ENCODE measurements at places on chromosomes 6 and 20.

- DNase-seq: no peak
Measured at GRCh38 chr20:32539817-32540675, 45.1 kb downstream of the NOL4L start.

DNA sequence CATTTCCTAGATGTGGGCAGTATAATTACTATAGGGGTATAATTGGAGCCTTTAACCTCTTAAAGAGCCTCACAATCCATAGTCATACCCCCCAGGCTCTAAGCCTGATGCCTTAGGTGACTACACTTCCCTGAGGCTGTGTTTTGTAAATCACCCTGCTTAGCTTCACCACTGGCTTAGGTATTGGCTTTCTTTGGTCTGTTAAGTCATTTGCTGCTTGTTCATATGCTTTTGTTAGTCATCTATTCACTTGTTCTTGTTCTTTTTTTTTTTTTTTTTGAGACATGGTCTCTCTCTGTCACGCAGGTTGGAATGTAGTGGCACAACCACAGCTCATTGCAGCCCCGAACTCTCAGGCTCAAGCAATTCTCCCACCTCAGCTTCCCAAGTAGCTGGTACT lies 26.7 kb downstream of the KAT14 start:
- DNase-seq: no peak

GRCh38 chr6:135902756-135903331 lies 51.3 kb downstream of the PDE7B start:
- no peak for DNase-seq

GRCh38 chr20:33693741-33694638 lies 7.8 kb upstream of the E2F1 start:
- DNase-seq: no peak

GRCh38 chr6:132096245-132096644 lies 145.1 kb upstream of the CCN2 start:
- DNase-seq: no peak

GRCh38 chr6:53066077-53066417 lies 843 bp downstream of the FBXO9 start:
- no peak for DNase-seq

- no peak for DNase-seq
Measured at GRCh38 chr6:132520953-132521352, 8.0 kb upstream of the STX7 start.

GRCh38 chr20:64216036-64216435 lies 39.5 kb upstream of the PCMTD2 start:
- DNase-seq: no peak

DNA sequence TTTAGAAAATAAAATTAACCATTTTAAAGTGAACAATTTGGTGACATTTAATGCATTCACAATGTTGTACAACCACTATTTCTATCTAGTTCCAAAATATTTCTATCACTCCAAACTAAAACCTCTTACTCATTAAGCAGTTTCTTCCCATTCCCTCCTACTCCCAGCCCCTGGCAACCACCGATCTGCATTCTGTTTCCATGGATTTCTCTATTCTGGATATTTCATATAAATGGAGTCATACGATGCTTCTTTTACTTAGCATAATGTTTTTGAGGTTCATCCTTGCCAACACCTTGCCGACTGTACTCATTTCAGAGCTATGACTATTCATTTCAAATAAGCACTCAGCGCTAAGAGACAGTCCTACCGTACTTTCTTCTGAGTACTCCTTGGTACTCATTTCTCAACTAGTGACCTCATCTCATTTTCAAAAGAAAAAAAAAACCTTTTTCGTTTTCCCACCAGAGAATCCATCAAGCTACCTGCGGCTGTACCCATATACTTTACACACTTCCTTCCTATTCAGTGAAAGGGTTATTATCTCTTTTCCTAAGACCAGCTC lies 259.2 kb downstream of the UTRN start:
- DNase-seq: no peak

DNA sequence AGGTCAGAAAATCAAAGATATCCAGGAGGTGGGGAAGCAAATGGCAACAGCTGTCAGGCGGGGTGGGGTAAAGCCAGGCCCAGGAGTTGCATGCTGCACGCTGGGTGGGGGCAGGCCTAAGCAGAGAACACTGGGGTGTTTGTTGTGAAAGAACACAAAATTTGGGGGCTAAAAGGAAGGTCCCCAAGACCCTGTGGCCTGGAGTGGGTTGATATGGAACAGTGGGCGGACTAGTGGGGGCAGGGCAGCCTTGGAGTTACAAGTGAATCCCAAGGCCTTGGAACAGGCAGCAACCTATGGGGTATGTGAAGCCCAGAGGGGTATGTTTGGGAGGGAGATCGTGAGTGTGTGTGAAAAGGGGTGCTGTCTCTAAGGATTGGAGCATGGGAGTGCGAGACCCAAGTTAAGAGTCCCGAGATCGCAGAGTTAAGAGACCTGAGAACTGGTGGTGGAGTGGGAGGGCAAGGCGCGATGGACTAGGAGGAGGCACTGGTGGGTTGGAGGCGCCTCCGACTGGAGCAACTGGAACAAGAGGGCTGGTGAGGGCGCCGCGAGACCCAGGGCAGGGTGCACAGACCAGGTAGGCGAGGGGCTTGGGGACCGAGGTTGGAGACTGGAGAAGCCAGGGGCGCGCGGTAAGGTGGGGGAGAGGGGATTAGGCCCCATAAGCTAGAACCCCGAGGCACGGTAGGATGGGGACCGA lies 658 bp downstream of the CUL7 start:
- DNase-seq: no peak

DNA sequence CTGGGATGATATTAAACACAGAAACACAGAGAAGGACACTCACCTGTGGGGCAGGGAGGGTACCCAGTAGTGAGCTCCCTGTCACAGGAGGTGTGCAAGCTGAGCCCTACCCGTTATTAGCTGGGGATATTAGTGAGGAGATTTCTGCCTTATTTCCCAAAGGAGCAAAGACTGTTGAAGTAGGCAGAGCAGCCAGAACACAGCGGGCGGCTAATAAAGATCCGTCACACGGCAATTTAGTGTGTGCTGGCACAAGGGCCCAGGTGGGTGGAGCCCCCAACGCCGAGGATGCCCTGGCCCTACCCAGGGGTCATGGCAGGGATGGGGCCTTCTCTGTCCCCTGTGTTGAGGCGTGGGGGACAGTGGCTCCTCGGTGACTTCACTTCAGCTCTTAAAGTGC lies 8.3 kb downstream of the VSTM2L start:
- DNase-seq: no peak

DNA sequence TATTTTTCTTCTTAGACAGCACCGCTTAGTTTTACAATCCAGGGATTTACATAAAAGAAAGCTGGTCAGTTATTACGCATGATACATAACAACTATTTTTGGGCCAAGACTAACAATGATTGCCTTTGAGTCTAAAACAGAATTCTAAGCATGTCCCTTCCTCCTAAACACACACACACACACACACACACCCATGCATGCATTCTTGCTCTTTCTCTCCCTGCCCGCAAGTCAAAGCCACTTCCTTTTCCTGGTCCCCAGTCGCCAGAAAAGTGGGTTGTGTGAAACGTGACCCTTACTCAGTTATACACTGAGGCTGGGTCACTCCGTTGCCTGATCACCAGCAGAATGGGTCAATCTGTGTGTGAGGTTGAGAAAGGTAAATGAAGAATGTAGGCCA lies 31.4 kb downstream of the FYN start:
- DNase-seq: no peak

GRCh38 chr20:61082720-61083119 lies 169.3 kb upstream of the CDH4 start:
- DNase-seq: no peak

DNA sequence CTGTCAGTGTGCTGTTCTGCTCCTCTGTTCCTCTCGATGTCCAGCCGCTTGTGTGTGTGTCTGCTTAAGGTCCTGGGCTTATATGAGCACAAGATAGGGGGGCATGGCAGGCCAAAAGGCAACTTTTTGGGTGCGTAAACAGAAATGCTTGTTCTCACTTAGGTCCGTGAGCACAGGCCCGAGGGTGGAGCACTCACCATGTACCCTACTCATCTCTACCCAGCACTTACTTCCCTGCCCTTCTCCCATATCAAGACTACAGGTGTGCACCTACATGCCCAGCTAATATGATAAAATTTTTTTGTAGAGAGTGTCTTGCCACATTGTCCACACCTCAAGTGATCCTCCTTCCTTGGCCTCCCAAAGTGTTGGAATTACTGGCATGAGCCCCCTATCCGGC lies 34.3 kb downstream of the NCOA3 start:
- no peak for DNase-seq

DNA sequence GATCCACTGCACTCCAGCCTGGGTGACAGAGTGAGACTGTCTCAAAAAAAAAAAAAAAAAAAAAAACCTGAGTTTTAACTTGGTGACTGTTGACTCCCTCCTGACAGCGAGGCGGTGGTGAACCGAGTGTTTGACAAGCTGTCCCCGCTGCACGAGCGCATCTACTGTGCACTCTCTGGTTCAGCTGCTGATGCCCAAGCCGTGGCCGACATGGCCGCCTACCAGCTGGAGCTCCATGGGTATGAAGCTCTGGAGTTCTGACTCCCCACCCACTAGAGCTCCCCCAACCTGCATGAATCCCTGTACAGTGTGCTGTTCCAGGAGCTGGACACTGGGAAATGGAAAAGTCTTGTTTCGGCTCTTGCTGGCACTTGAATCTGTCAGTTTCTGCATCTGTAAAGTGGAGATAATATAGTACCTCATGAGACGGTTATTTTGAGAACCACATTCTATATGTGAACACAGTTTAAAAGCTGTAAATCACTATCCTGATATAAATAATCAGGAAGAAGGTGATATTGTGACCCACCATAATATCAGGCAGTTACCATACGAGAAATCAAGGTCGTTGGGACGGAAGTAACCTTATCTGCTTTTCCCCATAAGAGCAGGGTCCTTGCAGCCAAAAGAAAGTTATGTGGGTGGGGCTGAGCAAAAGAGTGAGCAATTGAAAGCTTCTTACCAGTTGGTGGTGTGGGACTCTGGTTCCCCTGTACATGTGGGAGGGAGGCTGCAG lies 3.3 kb downstream of the PSMB9 start:
- no peak for DNase-seq

DNA sequence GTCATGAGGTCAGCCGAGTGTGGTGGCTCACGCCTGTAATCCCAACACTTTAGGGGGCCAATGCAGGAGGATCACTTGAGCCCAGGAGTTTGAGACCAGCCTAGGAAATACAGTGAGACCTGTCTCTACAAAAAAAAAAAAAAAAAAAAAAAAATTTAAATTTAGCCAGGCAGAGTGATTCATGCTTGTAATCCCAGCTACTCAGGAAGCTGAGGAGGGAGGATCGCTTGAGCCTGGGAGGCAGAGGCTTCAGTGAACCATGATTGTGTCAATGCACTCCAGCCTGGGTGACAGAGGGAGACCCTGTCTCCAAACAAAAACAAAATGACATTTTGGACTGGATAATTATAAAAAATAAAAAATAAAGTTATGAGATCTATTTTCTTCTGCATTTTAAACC lies 56.2 kb downstream of the ADGRF1 start:
- DNase-seq: no peak

DNA sequence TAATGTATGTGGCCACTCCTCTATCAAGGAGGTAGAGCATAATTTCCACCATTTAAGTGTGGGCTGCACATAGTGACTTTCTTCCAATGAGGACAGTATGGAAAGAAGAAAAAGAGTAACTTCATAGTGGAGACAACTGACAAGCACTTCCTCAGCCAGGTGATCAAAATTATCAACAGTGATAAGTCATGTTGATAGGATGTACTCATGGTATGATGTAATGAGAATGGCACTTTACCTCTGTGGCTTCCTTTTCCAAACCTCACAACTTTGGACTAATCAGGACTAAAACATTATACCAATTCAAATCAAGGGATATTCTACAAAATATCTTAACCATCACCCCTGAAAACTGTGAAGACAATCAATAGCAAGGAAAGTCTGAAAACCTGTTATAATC lies 302.3 kb upstream of the CITED2 start:
- no peak for DNase-seq

GRCh38 chr20:48802216-48802615 lies 25.6 kb downstream of the PREX1 start:
- DNase-seq: no peak

DNA sequence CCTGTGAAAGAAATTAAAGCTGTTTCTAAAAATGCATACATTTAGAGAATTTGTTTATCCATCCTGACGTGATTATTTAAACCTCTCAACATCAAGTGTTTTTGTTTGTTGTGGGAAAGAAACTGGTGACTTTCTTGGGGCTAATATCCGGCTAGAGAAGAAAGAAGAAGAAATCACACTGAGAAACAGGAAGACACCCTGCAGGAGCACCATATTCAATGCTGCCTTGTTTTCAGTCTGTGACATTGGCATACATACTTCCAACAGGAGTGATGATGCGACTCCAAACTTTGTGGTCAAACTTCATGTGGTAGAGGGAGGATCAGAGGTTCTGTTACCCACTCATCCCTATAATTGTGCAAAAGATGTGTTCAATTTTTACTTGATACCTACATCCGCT lies 997.6 kb upstream of the CITED2 start:
- DNase-seq: no peak

DNA sequence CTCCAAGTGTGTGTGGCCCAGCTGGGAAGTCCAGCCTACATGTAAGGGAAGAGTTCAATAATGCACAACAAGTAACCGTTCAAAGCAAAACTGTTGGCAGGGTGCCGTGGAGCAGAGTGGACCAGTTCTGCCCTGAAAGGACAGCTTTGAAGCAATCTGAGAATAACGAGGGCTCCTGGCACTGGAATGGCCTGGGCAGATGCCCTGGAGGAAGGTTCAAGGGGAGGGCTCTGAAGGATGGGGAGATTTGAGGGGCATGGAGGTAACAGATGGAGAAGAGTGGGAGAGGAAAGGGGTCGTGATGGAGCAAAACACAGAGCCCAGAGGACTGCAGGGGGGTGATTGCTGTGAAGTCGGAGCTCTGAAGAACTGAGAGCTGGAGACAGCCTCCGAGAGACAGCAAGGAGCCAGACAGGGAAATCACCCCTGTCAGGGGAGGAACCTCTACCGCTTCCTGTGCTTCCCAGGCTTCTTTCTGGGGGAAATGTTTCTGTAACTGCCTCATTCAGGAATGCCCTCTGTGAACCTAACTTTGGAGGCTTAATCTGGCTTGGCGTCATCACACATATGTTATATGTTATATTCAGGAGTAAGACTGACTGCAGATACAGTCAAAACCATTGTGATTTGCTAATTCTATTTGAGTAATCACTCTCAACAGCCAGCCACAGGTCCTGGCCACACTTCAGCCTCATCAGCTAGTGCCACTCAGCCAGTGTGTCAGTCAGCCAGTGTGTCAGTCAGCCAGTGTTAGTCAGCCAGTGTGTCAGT lies 41.2 kb downstream of the ZC3H12D start:
- no peak for DNase-seq

Data from HCT116 (cell line).